ENCODE measurements at places on chromosomes 5 and 9.

GRCh38 chr5:116696366-116696765 lies 121.7 kb upstream of the SEMA6A start:
- DNase-seq: no peak

- no peak for DNase-seq
Measured at GRCh38 chr9:133889584-133890301, 102.4 kb downstream of the VAV2 start.

GRCh38 chr9:109520475-109521132 lies 22.5 kb upstream of the PTPN3 start:
- no peak for DNase-seq

- DNase-seq: no peak
Measured at GRCh38 chr9:127021664-127022363, 100.6 kb downstream of the ANGPTL2 start.

GRCh38 chr5:157528036-157528632 lies 47.4 kb downstream of the ADAM19 start:
- no peak for DNase-seq

GRCh38 chr5:542319-543311 lies 18.4 kb upstream of the SLC9A3 start:
- no peak for DNase-seq

DNA sequence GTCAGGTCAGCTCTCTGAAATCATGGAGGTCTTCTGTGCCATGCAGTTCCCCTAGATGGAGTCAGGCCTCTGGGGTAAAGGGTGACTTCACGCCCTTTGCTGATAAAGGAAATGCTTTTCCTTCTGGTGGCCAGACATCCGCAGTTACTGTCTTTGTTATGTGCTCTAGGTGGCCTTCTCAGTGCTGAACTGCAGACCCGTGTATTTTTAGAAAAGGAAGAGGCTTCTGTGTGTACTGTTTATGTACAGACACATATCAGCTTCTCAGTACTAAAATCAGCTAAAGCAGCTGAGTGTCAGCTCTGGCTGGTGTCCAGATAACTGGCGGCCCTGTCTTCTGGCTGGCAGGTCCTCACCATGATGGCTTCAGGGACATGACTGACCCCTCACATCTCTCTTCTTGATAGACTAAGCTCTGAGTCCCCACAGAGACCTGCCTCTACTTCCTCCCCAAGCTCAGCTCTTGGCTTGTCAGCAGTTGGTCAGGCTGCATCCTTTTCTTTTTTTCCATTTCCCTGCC lies 75.3 kb downstream of the ARHGAP26 start:
- peak; percentile 13 for DNase-seq

DNA sequence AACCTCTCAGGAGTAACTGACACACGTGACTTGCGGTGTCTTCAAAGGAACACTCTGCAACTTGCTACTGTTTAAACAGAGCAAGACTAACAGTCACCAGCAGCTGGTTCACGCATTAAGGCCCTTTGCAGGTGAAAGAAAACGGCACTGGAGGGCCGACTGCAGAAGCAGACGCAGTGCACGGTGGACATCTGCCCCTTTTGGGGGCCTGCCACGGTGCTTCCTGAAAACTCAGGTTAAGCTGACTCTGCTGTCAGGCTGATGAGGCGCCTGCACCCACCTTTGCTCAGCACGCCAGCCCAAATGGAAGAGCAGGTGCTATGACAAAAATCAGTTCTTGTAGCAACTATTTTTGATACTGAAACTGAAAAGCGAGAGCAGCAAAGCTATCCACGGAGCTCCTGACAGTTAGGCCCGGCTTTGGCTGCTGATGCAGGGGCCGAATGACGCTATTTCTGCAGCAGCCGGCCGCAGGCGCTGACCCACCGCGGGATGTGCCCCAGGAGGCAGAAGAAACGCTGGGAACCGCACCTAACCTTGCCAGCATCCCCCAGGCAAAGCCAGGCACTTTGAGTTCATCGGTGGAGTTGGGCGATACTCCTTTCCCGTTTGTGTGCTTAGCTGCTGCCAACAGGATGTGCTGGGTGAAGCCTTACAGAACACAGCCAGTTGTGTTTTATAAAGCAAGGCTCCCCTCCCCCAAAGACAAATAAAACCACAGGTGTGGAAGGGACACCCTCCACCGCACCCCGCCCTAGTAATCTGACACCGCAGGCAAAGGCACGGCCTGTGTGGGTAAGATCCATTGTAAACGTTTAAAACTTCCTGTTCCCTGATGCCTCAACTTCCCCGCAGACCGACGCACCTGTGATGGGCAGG lies 21.1 kb upstream of the TERT start:
- peak; percentile 82 for DNase-seq

DNA sequence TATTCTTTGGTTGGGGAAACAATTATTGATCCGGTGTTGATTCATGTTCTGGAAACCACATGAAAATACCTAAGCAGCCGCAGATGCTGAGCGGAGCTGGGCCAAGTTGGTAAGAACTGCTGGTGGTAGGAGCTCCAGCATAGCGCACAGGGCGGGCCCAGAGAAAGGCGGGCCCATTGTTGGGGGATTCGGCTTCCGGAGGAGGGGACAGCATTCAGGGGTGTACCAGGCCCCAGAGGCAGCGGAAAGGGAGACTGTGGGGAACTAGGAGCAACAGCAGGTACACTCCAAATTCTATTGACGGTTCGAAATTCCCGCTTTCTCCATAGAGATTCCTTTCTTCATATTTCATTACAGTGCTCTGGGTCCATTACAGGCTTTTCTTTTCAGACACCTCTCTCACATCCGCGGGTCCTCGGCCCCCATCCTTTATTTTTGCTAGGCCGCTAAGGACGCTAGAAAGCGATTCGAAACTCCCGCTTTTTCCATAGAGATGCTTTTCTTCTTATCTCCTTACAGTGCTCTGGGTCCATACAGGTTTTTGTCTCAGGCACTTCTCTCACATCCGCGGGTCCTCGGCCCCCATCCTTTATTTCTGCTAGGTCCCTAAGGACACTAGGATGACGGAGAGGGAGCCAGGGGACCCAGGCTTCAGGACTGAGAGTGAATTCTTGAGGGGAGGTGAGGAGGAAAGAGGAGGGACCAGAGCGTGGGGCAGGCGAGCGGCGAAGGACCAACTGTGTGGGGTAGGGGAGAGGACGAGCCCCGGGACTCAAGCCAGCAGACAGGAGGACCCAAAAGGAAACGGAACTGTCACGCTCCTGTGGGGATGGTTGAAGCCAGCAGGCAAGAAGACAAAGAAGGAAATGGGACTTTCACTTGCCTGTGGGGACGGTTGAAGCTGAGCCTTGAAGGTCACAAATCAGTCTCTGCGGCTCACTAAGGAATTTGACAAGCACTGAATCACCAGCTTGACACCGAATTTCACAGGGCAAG lies at the start of gene CCDC152:
TSS of gene CCDC152 (plus strand) at position 213 of the 996 bp plus-strand sequence. CDS start 2,304 bp downstream, outside the sequence.
- no peak for DNase-seq

DNA sequence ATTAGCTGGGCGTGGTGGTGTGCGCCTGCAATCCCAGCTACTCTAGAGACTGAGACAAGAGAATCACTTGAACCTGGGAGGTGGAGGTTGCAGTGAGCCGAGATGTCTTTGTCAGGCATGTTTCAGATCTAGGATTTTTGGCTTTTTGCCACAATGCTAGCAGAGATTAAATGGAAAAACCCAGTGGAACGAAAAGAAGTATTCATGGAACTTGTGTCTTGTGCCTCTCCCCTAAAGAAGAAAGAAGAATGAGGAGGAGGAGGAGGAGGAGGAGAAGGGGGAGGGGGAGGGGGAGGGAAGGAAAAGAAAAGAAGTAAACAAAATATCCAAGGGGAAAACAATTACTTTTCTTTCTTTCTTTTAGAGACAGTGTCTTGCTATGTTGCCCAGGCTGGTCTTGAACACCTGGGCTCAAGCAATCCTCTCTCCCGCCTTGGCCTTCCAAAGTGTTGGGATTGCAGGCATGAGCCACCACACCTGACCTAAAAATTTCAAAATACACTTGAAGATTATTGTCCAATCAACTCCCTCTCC lies 106.0 kb downstream of the ARRDC3 start:
- DNase-seq: no peak

DNA sequence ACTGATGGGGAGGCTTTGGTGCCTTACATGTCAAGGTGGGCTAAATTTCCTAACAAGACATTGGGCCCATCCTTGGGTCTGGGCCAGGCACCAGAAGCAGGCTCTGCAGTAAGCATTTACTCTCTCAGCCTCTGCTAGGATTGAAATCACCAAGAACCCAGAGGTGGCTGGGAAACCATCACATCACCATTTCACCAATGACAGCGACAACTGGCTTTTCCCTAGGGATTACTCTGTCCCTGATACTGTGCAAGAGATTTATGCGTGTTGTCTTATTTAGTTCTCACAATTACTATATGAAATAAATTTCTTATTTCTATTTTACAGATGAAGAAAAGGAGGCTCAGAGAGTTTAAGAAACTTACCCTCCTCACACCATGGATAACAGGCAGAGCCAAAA lies 342.2 kb downstream of the ARHGEF28 start:
- no peak for DNase-seq

- DNase-seq: no peak
Measured at GRCh38 chr5:172167895-172168294, 20.1 kb downstream of the STK10 start.

DNA sequence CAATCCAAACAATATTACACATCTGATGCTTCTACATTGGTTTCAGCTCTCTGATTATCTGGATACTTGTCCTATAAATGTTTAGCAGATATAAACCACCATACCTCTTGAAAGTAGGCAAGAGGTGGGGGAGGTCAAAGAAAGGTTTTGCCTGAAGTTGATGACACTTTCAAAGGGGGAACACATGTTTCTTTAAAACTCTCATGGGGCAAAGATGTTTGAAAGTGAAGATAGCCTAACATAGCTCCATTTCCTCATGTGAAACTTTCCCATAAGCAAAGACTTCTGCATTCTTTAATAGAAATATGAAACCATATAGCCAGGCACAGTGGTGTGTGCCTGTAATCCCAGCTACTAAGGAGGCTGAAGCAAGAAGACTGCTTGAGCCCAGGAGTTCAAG lies 62.1 kb downstream of the CETN3 start:
- DNase-seq: no peak

GRCh38 chr9:38761339-38761738 lies 41.4 kb upstream of the FAM240B start:
- DNase-seq: no peak

GRCh38 chr5:122400341-122400740 lies 88.3 kb downstream of the SNCAIP start:
- no peak for DNase-seq

- DNase-seq: no peak
Measured at GRCh38 chr5:158756871-158757270, 342.8 kb downstream of the EBF1 start.

- peak; percentile 41 for DNase-seq
Measured at GRCh38 chr9:94639061-94639998, at the start of gene FBP1. Gene FBP1 (minus strand): TSS chr9:94639518. CDS start chr9:94639310, 208 bp downstream.

- no peak for DNase-seq
Measured at GRCh38 chr9:127905004-127905728, 5.8 kb upstream of the ST6GALNAC6 start.

Data from GM19239 (cell line).